ENCODE measurements at places on chromosomes 11 and 22. TPM values are rescaled to one million over a fixed set of nuclear protein-coding genes. Genes with fewer than 3 reads are reported as not detected.

Gene SERPING1
- 10.8 TPM for total RNA-seq

Gene MRPL49
- 54.4 TPM for total RNA-seq

Gene OR8D4
- total RNA-seq = not detected

Gene MMP8
- total RNA-seq = under 0.01 TPM

Gene SF3B2
- 130 TPM for total RNA-seq

Gene MFRP
- not detected for total RNA-seq

Gene MYOD1
- not detected for total RNA-seq

Gene OR52N5
- not detected for total RNA-seq

Gene MIOX
- not detected for total RNA-seq

Gene PARVA
- total RNA-seq = 76.4 TPM

Gene ST14
- total RNA-seq = not detected

Gene GDPD4
- total RNA-seq = 0.64 TPM

Gene SHANK2
- total RNA-seq = 0.86 TPM

Gene CELSR1
- 1.7 TPM for total RNA-seq

Gene ALDH3B1
- 27.1 TPM for total RNA-seq

Gene IGSF9B
- total RNA-seq = under 0.01 TPM

Gene PPP1R14B
- 175 TPM for total RNA-seq

Gene GTPBP1
- total RNA-seq = 31.2 TPM

Gene LMO2
- under 0.01 TPM for total RNA-seq

Gene VWCE
- 2.2 TPM for total RNA-seq

Gene VSTM5
- total RNA-seq = 0.97 TPM

Gene APOL1
- total RNA-seq = 12.9 TPM

Gene CD3E
- total RNA-seq = not detected

Gene SLCO2B1
- under 0.01 TPM for total RNA-seq

Gene CCDC87
- 0.64 TPM for total RNA-seq

Gene PANX2
- 0.43 TPM for total RNA-seq

Gene MSANTD4
- total RNA-seq = 46.6 TPM

Gene CCDC89
- total RNA-seq = 3.9 TPM

Gene VSIG2
- total RNA-seq = under 0.01 TPM

Gene PNPLA3
- total RNA-seq = 8.2 TPM

Gene NELL1
- not detected for total RNA-seq

Gene KCNJ1
- not detected for total RNA-seq

Gene WNT11
- total RNA-seq = under 0.01 TPM

Gene CASP5
- total RNA-seq = 0.43 TPM

Gene TPBGL
- not detected for total RNA-seq

Gene UNC93B1
- total RNA-seq = 17.7 TPM

Gene OR2AG2
- 0.32 TPM for total RNA-seq

Gene HMOX1
- 24.2 TPM for total RNA-seq

Gene RNF121
- 24.5 TPM for total RNA-seq

Gene PKDREJ
- total RNA-seq = not detected

Gene KRTAP5-9
- total RNA-seq = not detected

Gene RHOD
- total RNA-seq = 12.5 TPM

Gene RAB38
- 0.64 TPM for total RNA-seq

Gene GLYATL2
- 0.97 TPM for total RNA-seq

Gene OR2D2
- total RNA-seq = 0.86 TPM

Gene MISFA
- total RNA-seq = under 0.01 TPM
